ENCODE measurements at places on chromosomes 3 and 15.

- no peak for DNase-seq
These were observed 65.1 kb downstream of the ZNF445 start for GRCh38 chr3:44412365-44412764.

- no peak for DNase-seq
These were observed 10.7 kb upstream of the SPTBN5 start for GRCh38 chr15:41904541-41905005.

DNA sequence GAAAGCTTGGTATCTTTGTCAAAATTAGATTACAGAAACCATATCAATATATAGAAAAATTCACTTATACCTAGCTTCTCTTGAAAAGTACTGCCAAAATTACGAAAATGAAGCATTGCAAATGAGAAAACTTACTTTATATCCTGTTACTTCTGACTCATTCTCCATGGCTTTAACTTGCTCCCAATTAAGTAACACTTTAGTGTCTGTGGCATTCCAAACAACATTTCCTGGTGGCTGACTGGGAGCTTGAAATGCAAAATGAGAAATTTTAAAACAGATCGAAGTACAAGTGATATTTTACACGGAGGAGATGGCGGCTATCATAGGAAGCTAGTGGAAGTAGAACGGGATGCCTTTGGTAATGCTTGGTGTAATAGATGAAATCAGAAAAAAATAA is 347.3 kb downstream of the CNTN3 start:
- no peak for DNase-seq

DNA sequence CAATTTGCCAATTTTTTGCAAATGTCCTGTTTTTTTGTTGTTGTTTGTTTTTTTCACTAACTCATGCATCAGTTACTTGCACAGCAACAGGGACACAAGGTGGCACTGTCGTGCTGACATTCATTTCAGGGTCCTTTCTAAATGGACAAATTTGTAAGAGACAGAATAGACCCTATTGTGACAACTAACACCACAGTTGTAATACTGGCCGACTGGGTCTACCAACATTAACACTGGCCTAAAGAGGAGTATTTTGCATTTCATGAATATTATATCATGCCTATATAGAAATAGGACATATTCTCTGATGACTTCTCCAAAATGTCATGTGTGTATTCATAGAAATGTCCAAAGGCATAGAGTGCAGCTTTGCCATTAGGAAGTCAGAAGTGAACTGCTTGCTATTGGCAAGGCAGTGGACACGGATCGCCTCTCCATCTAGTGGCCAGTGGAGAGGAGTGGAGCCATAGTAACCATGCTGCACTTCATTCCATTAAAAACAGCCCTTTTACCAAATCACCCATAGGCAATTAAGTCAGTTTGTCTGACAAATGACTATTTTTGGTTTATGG is 54.8 kb downstream of the ZBTB20 start:
- peak; percentile 76 for DNase-seq

GRCh38 chr15:93302080-93302765 is 213.2 kb upstream of the RGMA start:
- DNase-seq = no peak

GRCh38 chr3:176262071-176262470 is 935.2 kb downstream of the TBL1XR1 start:
- no peak for DNase-seq

Measured in psoas muscle (tissue), 8 donors.